Cerebellar nuclear complex (tissue), 1 donor: ENCODE measurements at places on chromosomes 13 and 19.

- no peak for DNase-seq
Measured at GRCh38 chr13:24234200-24234915, 73.8 kb downstream of the SPATA13 start.

GRCh38 chr19:39768334-39768733, 10.3 kb upstream of the LEUTX start:
- no peak for DNase-seq

- no peak for DNase-seq
Measured at GRCh38 chr19:33679696-33680095, 57.9 kb downstream of the CHST8 start.

- DNase-seq = no peak
Measured at GRCh38 chr13:112928972-112929782, 39.8 kb upstream of the MCF2L start.

GRCh38 chr13:21095311-21095710, 33.9 kb upstream of the LATS2 start:
- no peak for DNase-seq

DNA sequence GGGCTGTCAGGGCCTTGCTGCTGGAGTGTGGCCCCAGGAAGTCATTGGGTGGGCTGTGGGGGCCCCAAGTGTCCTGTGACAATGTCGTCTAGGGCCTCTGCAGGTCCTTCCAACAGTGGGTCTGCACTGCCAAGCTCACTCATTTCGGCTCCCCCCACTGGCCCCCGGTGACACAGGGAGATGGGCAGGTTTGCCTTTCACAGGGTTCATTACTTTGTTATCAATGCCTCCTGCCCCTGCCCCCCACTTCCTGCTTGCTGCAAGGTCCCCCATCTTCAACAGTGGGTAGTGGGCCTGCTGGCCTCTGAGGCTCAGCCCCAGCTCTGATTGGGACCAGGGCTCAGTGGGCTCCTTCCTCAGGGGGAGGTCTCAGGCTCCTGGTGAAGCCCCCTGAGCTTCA, 149.8 kb downstream of the URI1 start:
- DNase-seq = no peak

DNA sequence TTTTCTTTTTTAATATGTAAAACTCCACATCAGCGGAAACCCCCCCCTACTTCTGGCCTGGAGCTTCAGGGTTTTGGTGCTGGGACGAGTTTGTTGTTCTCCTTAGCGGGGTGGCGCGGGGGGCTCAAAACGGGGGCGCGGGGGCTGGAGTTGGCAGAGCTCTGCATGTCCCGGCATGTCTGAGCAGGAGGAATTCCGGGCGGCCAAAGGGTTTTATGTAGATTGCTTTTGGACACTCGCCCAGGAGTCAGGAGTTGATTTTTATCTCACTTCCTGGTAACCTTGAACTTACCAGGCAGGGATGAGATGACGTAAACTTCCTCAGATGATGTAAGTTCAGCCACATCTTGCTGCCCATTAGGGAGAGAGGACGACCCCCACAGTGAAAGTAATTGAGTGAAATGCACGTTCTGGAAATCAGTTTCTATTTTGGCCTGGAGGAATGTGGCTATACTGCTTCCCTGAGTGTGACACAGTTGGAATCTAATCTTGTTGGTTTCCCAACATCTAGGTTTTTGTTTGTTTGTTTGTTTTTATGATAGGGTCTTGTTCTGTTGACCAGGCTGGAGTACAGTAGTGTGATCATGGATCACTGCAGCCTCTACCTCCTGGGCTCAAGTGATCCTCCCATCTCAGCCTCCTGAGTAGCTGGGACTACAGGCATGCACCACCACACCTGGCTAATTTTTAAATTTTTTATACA, 21.0 kb upstream of the GDF15 start:
- DNase-seq = no peak

GRCh38 chr19:49506575-49507105, 5.8 kb upstream of the FCGRT start:
- no peak for DNase-seq

DNA sequence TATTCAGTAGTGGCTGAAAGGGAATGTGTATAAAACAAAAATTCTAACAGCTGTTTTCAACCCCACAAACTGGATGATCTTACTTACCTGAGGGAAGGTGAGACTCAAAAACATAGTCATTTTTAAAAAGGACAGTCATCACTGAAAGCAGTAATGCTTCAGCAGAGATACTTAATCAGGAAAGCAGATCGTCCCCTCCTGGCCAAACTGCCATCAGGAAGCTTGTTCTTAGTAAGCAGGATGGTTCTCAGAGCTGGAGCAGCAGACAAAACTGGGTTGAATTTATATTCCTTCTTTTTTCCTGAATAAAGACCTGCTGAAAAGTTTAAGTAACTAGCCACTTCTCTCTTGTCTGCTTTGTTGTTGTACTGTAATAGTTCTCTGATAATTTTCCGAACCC, 1156.5 kb downstream of the OLFM4 start:
- no peak for DNase-seq

- DNase-seq = no peak
Measured at GRCh38 chr19:46356149-46357055, 9.5 kb downstream of the PPP5C start.
